ENCODE measurements at places on chromosomes 1 and 21.
A peak's percentile ranks its signal among the peaks of the same experiment; 100 is the strongest.

DNA sequence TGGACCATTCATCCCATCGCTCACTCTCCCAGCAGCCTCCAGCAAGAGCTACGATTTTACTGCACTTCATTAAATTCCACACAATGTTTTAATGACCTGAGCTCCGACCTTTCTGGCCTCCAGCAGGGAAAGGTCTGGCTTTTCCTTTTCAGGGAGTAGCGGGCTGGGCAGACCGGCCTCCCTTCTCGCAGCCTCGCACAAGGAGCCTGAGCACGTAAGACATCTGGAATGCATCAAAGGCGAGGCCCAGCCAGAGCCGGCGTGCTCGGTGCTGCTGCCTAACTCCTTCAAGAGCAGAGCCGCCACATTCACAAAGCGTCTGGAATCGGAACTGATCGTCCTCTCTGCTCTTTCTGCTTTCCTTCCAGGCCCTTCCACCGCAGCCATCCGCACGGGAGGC, 32.5 kb upstream of the FHAD1 start:
- DNase-seq, result no peak

- DNase-seq, result no peak
Observed at GRCh38 chr21:32333953-32334673, 35.5 kb downstream of the MRAP start.

GRCh38 chr1:248288391-248288790, 10.6 kb upstream of the OR2T33 start:
- no peak for DNase-seq

DNA sequence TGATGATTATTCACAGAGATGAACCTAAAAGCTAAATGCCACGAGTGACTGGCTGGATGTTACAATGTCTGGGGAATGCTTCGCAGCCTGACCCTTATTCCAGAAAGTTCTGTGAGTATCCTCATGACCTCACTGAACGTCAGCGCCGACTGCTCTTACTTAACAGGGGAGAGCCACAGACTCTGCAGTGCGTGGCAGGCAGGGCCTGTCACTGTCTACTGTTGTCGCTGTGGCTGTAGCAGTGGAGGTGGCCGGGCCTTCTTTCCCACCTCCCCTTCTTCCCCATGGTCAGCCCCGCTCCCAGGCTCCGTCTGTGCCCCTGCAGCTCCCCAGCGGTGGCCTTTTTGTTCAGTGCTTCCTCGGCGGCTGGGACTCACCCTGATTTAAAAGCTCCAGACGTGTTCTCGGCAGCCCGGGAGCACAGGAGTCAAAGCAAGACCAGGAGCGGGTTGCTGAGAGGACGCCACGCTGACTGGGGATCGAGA, 52.2 kb upstream of the TARBP1 start:
- no peak for DNase-seq

GRCh38 chr1:235011064-235011598, 117.5 kb downstream of the TOMM20 start:
- peak; percentile 85 for DNase-seq

- no peak for DNase-seq
Observed at GRCh38 chr1:54378157-54378873, 27.9 kb downstream of the SSBP3 start.

DNA sequence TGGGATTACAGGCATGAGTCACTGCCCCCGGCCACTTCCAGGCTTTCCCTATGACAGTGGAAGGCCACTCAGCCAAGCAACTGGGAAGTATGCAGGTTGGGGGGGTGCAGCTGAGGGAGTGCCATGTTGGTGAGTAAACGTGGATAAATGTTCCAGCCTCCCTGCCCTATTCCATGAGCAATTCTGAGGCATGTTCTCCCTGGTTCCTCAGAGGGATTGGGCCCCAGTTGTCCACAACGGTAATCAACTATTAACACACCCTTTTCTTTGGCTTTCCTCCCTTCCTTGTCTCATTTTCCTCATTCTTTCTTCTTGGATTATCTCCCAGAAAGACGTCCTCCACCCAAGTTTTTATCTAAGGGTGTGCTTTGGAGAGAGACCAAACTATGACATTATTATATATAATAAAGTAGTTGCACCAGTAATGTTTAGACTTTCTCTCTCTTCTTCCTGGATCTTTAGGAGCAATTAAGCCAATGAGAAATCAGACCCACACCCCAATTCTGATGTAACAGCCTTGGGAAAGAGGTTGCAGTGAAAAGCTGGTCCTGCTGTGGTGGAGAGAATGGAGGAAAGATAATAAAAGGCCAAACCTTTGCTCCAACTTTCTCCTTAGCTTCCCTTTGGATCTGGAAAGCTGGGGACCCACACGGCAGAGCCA, 6.8 kb upstream of the SLAMF9 start:
- DNase-seq, result no peak
